Kidney epithelial cell (primary cell): ENCODE measurements at places on chromosomes 16 and 17.

- no peak for DNase-seq
Observed at GRCh38 chr16:85592700-85593493, 20.2 kb upstream of the GSE1 start.

DNA sequence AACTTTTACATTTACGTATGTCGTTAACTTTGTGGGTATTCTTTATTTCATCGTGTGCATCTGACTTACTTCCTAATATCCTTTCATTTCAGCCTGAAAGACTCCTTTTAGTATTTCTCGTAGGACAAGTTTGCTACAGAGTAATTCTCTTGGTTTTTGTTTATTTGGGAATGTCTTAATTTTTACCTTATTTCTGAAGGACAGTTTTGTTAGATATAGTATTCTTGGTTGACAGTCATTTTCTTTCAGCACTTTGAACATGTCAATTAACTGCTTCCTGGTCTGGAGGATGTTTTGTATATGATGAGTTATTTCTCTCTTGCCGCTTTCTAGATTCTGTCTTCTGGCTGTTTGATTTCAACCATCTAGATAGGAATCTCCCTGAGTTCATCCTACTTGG is 109.2 kb upstream of the NACA2 start:
- no peak for DNase-seq

DNA sequence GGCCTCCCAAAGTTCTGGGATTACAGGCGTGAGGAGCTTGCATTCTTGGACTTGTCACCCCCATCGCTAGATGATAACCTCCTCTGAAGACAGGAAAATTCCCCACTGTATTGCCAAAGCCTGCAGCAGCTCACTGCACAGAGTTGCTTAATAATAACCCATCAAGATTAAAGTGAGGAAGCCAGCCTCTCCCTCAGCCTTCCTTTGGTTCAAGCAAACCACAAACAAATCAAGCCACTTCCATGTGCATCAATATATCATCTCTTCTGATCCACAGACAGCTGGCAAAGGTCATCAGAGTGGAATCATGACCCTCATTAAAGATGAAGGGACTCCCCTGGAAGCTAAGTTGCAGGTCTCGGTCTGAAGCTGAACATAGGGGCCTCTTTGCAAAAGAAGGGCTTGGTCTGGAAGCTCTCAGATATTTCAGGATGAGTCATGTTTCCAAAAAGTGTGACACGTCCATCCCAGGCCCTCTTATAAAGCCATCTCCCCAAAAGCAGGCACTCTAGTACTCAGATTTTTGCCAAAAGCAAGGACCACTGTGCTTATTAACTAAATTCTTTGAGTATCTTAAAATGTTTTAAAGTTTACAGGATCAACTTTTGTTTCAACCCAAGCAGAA is 4.8 kb downstream of the EMP2 start:
- no peak for DNase-seq

- DNase-seq: no peak
Observed at GRCh38 chr16:11618107-11618717, 31.5 kb upstream of the LITAF start.

DNA sequence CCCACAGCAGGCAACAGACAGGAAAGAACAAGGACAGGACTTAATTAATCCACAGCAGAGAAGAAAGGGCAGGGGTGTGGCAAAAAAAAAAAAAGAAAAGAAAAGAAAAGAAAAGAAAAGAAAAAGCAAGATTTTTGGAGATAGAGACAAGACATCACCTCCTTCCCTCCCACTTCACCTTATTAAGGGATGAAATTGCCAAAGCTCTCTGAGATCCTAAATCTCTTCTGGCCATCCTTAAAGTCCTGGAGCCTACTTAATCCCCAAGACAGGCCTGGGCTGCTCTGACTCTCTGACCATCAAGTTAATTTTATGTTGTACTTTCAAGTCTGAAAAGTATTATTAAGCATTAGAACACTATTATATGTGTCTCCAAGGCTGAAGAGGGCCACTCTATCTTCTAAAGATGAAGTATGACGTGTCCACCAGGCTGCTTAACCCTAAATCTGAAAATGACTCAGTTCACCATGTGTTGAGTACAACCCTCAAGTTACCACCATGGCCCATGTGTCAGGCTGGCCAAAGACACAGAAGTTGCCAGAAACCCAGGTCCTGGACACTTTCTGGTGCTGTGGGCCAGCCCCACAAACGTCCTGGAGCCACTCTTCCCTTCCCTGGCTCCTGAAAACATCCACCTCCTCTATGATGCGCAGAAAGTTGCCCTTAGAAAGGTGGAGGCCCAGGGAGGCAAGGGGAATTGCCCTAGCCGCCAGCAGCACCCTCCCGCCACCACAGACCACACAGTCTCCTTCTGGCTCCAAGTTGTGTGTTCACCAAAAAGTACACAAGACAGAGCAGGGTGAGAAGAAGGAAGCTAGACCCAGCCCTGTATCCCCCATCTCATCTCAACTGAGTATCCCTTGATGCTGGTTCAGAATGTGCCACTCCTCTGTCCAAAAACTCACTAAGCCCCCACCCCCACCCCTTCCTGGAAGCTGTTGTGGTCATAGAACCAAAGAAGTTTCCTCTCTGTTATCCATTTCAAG is 2.7 kb downstream of the SOCS1 start:
- DNase-seq: no peak

- no peak for DNase-seq
Observed at GRCh38 chr17:38724337-38724988, 5.7 kb upstream of the CISD3 start.

- no peak for DNase-seq
Observed at GRCh38 chr17:70225276-70225675, 55.9 kb downstream of the KCNJ2 start.

- peak; percentile 61 for DNase-seq
Observed at GRCh38 chr17:53058031-53058430, 764.7 kb upstream of the KIF2B start.

DNA sequence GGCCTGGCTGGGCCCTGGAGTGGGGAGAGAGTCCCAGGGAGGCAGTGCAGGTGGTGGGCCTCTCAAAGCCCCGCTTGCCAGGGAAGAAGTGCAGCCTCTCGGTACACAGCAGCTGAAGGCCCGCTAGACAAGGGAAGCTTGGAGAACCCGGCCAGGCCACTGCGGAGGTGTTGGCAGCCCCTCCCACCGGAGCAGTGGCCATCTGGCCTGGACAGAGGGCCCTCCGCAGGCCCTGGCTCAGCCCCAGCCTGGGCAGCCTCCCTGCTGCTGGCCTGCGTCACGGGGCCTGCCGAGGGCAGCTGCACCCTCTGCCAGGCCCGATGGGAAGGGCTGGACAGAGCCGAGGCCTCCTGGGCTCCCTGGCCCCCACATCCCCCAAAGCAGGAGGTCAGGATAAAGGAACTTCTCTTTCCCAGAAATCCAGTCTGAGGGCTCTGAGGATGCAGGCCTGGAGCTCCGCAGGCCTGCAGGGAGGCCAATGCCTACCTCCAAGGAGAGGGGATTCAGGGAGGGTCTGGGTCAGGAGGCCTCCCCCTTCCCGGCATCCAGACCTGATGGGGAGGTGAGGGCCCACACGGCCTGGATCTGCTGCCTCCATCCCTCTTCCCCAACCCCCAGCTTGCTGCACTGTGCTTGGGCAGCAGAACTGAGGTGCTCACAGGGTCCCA is 4.3 kb downstream of the SPPL2C start:
- DNase-seq: no peak

GRCh38 chr17:32558326-32558955 is 71.6 kb downstream of the CDK5R1 start:
- DNase-seq: no peak

DNA sequence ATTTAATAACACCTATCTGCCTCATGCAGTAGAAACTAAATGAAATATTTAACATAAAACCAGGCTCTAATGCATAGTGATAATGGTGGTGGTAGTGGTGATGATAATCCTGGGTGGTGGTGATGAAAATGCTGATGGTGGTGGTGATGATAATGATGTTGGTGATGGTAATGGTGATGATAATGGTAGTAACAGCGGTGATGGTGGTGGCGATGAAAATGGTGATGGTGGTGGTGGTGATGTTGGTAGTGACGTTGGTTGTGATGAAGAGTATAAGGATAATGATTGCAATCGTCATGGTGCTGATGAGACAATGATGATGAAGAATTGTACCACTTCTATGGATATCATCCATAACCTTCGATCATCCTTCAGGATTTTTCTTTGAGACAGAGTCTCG is 173.7 kb upstream of the CDH11 start:
- no peak for DNase-seq

DNA sequence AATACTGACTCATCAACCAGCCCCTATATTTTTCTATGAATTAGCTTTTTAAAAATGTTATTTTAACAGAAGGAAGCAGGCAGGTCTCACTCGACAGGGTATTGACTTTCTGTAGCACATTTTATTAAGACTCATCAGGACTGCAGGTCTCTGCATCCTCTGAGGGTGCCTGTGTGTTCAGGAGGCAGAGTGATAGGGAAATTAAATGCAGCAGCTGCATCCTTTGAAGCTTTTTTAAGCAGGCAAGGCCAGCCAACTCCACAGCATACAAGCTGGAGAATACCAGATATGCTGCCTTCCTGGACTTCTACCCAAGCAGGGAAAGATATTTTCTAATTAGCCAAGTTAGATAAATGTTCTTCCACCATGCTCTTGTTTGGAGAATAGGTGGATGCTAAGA is 124.9 kb downstream of the WSCD1 start:
- DNase-seq: no peak

- DNase-seq: no peak
Observed at GRCh38 chr16:83205896-83206295, 579.1 kb downstream of the CDH13 start.

DNA sequence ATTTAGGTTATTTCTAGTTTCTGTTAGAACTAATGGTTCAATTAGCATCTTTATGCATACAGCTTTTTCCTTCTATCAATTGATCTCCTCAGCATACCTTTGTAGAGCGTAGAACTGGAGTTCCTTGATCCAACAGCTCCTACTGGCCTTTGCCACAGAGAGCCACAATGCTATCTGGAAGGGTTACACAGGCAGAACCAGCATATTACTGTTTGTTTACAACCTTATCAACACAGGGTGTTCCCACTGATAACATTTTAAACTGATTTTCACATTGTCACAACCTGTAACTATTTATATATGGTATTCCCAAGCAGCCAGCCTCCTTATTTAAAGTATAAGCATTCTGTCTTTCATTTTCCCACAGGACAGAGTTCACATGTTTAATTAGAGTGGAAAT is 382.2 kb downstream of the MAF start:
- DNase-seq: no peak

DNA sequence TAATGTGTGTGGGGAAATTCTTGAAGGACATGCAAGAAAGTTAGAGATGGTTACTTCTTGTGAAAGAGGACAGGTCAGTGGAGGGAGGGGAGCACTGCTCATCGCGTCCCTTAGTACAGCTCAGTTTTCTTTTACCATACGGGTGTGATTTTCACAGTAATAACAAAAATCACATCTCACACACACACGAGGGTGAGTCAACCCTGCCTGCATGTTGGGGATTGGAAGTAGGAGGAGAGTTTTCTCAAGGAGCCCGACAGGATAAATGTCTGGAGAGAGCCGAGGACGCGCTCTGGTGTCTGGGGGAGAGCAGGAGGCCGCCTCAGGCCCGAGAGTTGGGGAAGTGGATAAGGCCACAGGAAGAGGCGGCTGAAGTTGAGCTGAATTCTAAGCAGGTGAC is 16.4 kb downstream of the PLCD3 start:
- no peak for DNase-seq

DNA sequence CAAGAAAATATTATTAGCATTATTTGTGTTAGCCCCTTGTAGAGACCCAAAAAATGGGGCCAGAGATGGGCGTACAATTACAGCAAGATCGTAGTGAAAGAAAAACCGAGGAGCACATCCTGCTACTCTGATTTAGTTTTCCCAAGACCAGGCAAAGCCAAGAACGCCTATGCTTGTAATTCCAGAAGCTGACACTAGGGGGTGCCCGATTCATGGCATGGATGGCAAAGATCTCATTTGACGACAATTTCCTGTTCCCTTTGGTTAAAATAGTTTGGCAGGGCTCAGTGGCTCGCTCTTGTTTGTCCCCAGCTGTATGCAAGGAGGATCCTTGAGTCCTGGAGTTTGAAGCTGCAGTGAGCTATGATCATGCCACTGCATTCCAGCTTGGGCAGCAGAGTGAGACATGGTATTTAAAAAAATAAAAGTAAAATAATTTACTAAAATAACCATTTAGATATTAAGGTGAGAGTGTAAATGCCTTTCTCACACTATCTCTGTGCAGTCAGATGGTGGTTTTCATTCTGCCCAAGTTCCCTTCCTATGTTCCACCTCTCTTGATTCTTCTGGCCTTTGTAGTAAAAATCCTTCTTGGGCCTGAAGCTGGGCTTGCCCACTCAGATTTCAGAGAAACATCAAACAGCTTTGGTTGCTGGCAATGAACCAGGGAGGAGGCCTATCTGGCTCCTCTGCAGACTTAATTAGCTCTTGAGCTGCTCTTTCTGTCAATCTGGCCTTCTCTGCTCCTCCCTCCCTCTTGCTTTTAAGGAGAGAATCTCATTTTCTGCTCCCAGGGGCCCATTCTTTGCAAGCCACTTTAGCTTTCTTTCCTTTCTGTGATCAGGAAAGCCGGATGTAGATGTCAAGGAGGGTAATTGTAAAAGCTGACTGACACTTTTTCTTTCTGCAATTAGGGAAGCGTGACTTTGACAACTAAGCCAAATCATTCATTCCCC is 31.2 kb downstream of the TMEM238L start:
- no peak for DNase-seq

- DNase-seq: no peak
Observed at GRCh38 chr17:60403523-60403810, 11.5 kb upstream of the USP32 start.

DNA sequence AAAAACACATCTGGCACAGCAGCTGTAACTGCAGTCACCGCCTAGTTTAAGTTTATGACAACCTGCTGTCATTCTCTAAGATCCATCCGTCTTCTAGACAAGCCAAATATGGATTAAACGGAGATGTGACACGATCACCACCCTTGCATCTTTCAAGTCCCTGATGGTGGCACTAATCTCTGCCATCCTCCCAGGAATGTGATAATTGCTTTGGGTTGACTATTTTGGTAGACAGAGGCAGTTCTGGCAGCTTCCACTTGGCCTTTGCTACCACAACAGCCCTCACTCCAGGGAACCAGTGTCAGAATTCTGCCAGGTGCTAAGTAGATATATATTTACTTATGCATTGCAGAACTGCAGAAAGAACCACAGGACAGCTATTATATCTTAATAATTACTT is 81.3 kb downstream of the ADCY9 start:
- DNase-seq: no peak

DNA sequence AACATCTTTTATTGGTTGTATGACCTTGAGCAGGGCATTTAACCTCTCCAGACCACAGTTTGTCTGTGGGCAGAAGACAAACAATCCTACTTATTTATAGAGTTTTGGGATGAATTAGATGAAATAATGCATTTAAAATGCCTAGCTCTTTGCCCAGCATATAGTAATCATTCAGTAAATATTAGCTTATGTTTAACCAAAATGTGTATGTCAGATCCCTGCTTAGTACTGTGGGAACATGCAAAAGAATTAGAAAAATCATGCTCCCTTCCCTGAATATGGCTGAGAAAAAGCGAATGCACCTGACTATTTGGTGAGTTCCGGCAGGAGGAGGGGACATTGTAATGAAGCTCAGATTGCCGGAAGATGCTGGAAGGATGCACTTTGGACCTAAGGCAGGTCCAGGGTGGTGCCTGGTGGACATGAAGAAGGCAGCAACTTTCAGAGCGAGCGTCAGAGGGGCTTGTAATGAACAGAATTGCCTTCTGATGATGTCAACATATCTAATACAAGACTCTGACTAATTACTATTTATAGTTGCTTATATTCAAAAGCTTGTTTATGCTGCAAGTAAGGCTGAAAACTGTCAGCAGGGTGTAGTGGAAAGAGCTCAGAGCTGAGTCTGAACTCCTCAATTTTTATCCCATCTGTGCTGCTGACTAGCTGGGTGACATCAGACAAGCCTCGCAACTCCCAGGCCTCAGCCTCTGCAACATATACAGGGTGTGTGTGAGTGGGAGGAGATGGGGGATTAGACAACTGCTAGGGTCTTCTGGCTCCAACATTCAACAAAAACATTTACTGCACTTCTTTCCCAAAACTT is 221.2 kb downstream of the PRKCA start:
- DNase-seq: no peak
